ENCODE measurements at places on chromosomes 5 and 9.

DNA sequence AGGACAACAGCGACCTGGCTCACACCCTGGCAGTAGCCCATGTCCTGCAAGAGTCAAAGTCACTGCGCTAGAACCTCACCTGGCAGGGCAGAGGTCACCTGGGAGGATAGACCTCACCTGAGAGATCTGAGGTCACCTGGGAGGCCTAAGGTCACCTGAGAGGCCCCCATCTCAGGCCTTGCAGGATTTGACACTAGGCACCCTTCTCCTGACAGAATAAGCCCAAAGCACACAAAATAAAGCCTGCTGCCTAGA lies 75.2 kb upstream of the SPTLC1 start:
- no peak for DNase-seq

GRCh38 chr5:100901821-100902341 lies 1.2 kb downstream of the ST8SIA4 start:
- DNase-seq, result peak; percentile 87

DNA sequence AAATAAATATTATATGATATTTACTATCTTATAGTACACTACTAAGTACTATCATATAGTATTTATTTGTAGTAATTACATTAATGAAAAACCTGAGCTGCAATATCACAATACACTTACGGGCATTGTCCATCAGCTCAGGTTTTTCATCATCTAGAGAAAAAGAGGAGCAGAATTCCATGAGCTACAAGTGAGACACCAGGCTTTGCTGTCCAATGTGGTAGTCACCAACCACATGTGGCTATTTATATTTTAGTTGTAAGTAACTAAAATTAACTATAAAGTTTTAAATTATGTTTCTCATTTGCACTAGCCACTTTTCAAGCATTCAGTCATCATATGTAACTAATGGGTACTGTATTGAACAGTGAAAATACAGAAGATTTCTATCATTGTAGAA lies 13.8 kb upstream of the NRG2 start:
- DNase-seq, result no peak

GRCh38 chr5:16812911-16813310 lies 123.2 kb downstream of the MYO10 start:
- no peak for DNase-seq

DNA sequence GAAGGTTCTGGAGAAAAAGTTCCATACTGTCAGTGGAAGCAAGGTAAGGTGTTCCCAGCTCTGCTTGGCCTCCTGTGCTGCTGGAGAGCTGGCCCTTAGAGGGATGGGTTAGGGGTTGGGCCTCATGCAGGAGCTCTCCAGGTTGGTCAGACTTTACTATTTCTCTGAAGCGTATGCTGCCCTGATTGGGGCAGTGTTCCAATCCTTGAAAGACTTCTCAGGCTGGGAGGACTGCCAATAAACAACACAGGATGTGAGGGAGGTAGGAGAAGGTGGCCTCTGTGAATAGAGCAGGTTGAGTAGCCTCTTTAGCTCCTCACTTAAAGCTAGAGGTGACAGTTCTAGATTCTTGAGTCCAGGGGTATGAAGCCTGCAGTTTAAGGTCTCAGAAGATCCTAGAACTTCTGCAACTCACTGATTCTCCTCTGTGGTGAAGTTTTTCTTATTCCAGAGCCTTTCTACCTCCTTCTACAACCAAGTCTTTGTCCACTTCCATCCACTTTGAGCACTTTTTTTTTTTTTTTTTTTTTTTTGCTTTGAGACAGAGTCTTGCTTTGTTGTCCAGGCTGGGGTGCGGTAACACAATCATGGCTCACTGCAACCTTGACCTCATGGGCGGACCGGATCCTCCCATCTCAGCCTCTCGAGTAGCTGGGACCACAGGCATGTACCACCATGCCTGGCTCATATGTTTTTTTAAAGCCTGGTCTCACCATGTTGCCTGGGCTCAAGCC lies 3.0 kb downstream of the HNRNPAB start:
- no peak for DNase-seq

DNA sequence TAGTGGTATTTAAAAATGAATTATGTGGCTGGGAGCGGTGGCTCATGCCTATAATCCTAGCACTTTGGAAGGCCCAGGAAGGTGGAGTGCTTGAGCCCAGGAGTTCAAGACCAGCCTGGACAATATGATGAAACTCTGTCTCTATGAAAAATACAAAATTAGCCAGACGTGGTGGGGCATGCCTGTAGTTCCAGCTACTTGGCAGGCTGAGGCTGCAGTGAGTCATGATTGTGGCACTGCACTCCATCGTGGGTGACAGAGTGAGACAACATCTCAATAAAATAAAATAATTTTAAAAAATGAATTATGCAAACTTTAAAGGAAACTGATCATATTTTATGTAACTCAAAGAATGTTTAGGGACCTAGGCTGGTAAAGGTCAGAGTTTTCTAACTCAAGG lies 310.8 kb upstream of the DMRT1 start:
- DNase-seq, result no peak

- no peak for DNase-seq
Measured at GRCh38 chr5:21919414-21920022, 933.6 kb downstream of the CDH12 start.

DNA sequence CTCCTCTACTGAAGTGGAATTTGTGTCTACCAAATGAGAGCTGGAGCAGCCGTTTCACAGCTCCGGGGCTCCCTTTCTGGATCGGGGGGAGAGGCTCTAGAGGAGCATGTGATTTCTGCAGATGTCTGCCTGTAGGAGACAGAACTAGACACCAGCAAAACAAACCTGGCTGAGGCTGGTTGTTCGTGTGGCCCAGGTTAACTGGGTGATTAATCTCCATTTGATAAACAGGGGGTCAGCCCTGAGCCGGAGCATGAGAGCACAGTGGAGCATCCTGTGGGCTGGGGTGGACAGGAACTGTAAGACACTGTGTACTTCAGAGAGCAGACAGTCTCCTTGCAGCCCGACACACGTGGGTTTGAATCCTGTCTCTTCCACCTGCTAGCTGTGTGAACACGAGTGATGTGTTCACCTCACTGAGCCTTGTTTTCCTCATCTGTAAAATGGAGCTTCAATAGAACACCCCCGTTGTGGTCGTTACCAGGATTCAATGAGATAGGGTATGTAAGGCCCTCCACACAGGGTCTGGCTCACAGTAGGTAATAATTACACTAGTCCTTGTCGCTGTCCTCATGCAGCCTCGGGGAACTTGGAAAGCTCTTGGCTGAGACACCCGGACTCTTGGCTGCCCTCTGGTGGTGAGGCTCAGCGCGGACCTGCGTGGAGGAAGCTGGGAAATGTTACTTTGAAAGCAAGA lies 12.9 kb downstream of the CXCL14 start:
- peak; percentile 58 for DNase-seq

GRCh38 chr9:96026655-96027213 lies 151.2 kb downstream of the ERCC6L2 start:
- peak; percentile 38 for DNase-seq

GRCh38 chr9:87498046-87498810 lies 561 bp downstream of the DAPK1 start:
- DNase-seq, result no peak

DNA sequence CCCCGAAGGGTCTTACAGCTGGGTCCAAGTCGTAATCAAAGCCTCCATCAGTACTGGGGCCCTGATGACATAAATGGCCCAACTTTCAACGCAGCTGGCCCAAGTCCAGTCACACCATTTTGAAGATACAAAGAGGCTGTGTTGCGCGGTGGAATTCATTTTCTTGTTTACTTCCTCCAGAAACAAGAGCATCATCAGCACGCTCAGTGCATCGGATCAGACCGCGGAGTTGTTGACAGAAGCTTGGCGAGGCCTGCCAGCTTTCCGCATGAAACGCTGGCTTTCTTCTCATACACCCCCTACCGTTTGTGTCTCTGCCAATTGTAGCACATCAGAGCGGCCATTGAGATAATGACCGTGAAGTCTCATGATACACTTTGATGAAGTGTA lies 101.7 kb upstream of the SPATA31D4 start:
- DNase-seq, result no peak

DNA sequence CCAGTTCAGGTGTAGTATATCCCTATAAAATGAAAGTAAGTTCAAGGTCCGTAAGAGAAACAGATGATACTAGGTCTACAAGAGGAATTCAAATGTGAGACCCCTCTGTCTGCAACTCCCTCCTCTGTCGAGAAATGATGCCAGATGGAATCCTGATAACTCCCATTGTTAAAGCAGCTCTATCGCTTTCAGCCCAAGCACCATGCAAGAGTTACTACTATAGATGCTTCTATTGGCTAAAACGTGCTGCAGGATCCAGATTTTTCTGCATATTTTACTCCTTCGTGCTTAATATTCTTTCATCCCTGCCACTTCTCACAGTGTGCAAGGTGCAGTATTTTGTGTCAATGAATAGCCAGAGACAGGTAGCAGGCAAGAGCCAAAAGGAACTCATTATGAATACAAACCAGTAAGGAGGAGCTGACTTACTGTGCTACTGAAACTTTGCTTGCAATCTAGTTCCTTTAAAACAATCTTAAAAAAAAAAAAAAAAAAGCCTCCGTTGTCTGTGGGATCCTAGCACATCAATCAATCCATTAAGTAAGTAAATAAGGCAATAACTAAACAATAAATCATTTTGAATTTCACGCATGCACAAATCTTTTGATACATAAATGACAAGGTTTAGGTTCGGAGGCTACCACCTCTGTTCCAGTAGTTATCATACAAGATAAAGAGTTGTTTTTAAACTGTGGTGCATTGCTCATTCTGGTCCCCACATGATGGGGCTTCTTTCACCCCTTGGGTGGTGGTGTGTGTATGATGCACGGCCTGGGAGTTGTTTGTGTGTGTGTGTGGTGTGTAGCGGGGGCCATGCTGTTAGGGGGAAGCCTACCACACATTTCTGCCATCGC lies 151.1 kb upstream of the MPDZ start:
- DNase-seq, result no peak

- DNase-seq, result peak; percentile 52
Measured at GRCh38 chr5:168679515-168679920, 100.3 kb upstream of the PANK3 start.

DNA sequence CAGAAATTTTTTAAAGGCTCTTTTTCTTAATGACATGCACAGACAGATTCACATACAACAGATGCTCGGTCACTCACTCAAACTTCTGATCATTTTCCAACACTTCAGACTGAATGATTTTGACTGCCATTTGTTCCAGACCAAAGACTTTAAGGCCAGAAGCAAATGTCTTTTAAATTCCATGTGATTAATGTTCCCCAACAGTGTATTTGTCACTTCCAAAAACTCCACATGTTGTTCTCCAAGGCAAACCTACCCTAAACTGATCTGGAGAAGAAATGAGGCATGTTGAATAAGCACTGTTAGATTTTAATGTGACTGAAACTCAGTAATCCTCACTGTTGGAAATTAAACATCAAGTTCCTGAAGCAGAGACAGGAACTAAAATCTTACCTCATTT lies 366.7 kb downstream of the GABRG2 start:
- DNase-seq, result no peak

- no peak for DNase-seq
Measured at GRCh38 chr9:108073823-108074222, 584.3 kb upstream of the KLF4 start.

- no peak for DNase-seq
Measured at GRCh38 chr5:7329141-7329540, 66.8 kb upstream of the ADCY2 start.

DNA sequence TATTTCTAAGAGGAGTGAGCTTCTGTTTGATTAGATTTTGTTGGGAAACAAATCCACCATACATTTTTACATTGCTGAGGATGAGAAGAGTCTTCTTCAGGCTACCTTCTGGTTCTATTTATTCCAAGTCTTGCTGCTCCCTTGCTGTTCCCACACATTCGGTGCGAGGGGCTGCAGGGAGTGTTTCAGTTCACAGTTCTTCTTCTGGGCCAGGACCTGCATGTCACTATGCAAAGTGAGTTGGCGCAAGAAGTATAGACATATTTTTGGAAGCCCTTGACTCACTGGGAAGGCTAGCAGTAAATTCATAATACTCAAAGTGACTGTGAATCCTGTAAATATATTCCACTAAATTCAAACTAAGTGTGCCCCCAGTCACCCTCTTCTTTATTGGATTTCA lies 657.9 kb downstream of the TAF11L14 start:
- DNase-seq, result no peak

GRCh38 chr5:171920765-171921391 lies 85.6 kb downstream of the FBXW11 start:
- DNase-seq, result no peak

Data from CD4-positive, alpha-beta T cell treated with Interleukin-17A for 1 hour (primary cell).